ENCODE measurements at places on chromosomes 5 and 9. TPM values are rescaled to one million over a fixed set of nuclear protein-coding genes. Genes with fewer than 3 reads are reported as not detected.

GRCh38 chr9:37468620-37469019, 3.4 kb upstream of the ZBTB5 start:
- no peaks in the 10 kb centered on the region for H3K27me3 ChIP-seq
- no peaks in the 10 kb centered on the region for H3K36me3 ChIP-seq
- DNase-seq = no peak
- no peak overlapping the region for H3K27ac ChIP-seq

DNA sequence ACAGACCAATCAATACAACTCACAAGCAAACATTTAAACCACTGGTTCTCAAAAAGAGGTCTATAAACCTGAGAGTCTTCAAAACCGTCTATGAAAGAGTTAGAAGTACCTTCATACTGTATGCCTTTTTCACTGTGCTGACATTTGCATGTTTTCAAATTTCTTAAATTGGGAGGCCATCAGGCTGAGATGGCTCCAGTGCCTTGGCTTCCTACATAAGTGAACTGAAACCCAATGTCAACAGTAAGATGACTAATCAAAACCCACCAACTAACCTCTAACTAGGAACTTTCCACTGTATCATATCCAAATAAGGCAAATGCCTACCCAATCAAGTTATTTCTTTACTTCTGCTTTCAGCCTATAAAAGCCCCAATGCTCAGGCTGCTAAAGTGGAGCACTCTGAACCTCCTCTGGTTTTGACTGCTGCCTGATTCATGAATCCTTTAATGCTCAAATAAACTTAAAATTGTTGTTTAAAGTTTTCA, 35.1 kb downstream of the FAM13B start:
- DNase-seq = no peak
- no peaks in the 10 kb centered on the region for H3K27me3 ChIP-seq

GRCh38 chr5:320524-321229, 837 bp upstream of the AHRR start:
- H3K27ac ChIP-seq = no peak overlapping the region
- H3K4me3 ChIP-seq = no peak overlapping the region
- peaks cover 31% of the 10 kb centered on the region for H3K4me1 ChIP-seq

Gene SPOCK1
- total RNA-seq = 97.6 TPM

Gene C5orf58
- total RNA-seq = not detected

All from spinal cord (tissue), 10 donors.